NCI-H2227 treated with DMSO at 0.1 percent for 48 hours (cell line): ENCODE measurements at places on chromosomes 6 and 20.

DNA sequence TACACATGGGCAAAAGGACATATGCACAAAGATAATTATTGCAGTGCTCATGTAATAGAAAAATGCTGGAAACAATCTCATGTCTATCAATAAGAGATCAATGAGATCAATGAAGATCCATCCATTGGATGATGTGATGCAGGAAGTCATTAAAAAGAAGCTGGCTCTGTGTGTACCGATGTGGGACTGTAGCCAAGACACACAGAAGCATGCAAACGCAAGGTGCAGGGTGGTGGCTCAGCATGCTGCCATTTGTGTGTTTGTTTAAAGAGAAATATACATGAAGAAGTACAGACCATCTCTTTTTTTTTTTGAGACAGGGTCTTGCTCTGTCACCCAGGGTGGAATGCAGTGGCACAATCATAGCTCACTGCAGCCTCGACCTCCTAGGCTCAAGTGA, 33.1 kb upstream of the KCNB1 start:
- no peak for DNase-seq

DNA sequence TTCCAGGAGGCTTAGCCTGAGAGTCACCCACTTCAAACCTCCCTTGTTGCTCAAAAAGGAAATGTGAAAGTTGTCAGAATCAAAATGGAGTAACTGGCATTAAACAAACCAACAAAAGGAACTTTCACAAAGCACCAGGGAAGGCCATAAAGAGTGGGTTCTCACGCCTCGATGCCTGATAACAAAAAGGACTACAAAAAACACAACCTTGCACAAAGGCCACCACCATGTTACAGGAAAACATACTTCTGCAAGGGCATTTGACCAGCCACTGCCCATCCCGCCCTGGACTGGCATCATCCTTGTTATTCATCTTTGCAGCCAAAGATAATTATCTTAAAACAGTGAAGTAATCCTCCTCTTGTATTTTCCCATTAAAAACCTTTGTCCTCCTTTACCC, 34.8 kb downstream of the RNASET2 start:
- no peak for DNase-seq

GRCh38 chr20:10076126-10077080, 41.6 kb downstream of the ANKEF1 start:
- no peak for DNase-seq

GRCh38 chr6:21946298-21946783, 350.5 kb downstream of the PRL start:
- DNase-seq, result no peak

DNA sequence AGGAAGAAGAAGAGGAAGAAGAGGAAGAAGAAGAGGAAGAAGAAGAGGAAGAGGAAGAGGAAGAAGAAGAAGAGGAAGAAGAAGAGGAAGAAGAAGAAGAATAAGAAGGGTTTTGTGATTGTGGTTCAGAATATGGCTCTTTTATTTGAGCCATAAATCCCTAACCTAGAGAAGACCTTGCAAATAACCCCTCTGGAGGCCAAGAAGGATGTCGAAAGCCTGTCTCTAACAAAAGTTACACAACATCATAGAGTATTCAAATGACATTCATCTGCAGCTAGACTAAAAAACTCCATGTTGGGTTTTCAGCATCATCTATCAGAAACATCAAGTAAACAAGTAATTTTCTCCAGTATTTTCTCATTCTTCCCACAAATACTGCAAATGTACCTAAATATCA, 100.9 kb downstream of the RNASET2 start:
- no peak for DNase-seq
